Fibroblast of lung (primary cell): ENCODE measurements at places on chromosomes 12 and 14. TPM values are rescaled to one million over a fixed set of nuclear protein-coding genes. Genes with fewer than 3 reads are reported as not detected.

Gene PTPRB
- 0.66 and 0.77 TPM in 2 replicates for total RNA-seq

Gene PACS2
- total RNA-seq: 36.2 and 52.5 TPM in 2 replicates

Gene NID2
- total RNA-seq: 93.7 and 181 TPM in 2 replicates

Gene DENND5B
- 3.6 and 5.3 TPM in 2 replicates for total RNA-seq

Gene HSPA2
- total RNA-seq: 9.9 and 12.8 TPM in 2 replicates

Gene MRPL42
- 68.0 and 70.1 TPM in 2 replicates for total RNA-seq

Gene ADAM20
- total RNA-seq: 0.51 and 1.2 TPM in 2 replicates

Gene PLCZ1
- total RNA-seq: not detected in 2 replicates
